ENCODE measurements at places on chromosomes 12 and 14.

GRCh38 chr12:88298761-88299242 is 156.7 kb downstream of the TMTC3 start:
- DNase-seq, result no peak

GRCh38 chr12:95198914-95199313 is 18.4 kb downstream of the FGD6 start:
- DNase-seq, result peak; percentile 68

DNA sequence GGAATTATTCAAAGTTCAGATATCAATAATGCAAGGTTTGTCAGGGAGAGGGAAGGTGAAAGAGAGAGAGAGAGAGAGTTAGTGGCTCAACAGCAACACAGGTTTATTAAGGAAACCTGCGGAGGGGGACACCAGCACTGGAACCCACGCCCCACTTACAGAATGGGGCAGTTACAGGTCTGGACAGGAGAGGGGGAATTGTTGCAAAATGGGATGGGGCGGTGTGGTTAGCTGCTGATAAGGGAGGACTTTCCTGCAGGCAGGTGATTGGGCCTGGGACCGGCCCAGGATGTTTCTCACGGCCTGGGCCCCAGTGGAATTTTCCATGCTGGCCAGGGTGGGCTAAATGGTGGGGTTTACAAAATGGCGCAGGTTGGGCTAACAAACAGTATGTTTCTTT is 278.2 kb upstream of the SLC16A7 start:
- no peak for DNase-seq

DNA sequence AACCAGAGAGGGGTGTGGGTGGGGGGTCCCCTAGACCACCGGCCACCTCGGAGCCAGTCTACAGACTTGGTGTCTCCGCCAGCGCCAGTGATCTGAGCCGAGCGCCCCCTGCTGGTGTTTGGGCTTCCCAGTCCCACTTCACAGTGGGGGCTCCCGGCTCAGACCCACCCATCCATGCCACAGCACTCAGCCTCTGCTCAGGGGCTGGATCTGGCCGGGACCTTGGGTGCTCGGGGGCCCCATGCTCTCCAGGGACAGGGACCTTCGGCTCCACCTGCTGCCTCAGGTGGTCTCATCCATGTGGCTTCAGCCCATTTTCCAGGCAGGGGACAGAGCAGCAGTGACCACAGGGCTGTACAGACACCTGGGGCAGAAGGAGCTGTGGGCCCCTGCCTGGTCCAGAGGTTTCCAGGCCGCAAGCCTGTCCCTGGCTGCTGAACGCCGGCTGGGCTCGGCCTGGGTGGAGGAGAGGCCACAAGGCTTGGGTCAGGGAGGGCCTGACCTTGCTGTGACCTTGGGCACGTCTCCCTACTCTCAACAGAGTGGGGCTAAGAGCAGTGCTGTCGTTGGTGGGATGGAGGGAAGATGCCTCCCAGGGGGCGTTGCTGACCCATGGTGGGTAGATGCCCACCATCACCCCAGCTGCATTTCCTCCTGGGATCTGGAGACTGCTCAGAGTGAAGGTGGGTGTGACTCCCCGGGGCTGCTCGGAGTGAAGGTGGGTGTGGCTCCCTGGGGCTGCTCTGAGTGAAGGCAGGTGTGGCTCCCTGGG is 86.3 kb downstream of the KIF26A start:
- peak; percentile 4 for DNase-seq

- peak; percentile 73 for DNase-seq
Measured at GRCh38 chr14:95495538-95496025, 20.9 kb downstream of the SYNE3 start.

DNA sequence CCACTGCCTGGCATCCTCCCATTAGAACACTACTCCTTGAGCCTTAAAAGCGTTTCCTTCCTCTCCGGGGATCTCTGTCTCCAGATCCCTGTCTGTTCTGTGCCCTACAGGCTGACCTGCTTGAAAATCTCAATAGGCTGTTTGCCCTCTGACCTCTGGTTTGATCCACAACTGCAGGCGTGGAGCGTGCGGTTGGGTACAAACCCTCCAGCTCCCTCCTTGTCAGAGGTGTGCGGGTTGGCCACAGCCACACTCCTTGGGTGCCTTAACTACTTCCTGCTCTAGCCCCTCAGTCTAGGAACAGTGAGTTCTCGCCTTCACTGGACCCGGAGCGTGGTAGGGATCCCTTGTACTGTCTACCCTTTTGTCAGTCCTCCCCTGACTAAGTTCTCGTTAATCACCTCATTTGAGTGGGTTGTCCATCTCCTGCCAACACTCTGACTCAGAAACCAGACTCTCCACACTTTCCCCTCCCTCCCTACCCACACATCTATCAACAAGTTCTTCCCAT is 33.1 kb downstream of the CMKLR1 start:
- DNase-seq, result peak; percentile 80

DNA sequence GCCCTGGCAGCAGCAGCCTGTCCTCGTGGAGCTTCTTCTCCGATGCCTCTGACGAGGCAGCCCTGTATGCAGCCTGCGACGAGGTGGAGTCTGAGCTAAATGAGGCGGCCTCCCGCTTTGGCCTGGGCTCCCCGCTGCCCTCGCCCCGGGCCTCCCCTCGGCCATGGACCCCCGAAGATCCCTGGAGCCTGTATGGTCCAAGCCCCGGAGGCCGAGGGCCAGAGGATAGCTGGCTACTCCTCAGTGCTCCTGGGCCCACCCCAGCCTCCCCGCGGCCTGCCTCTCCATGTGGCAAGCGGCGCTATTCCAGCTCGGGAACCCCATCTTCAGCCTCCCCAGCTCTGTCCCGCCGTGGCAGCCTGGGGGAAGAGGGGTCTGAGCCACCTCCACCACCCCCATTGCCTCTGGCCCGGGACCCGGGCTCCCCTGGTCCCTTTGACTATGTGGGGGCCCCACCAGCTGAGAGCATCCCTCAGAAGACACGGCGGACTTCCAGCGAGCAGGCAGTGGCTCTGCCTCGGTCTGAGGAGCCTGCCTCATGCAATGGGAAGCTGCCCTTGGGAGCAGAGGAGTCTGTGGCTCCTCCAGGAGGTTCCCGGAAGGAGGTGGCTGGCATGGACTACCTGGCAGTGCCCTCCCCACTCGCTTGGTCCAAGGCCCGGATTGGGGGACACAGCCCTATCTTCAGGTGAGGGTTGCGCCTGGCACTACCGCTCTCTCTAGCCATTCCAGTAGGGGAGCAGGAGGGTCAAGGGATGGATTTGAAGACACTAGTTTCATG is 2.1 kb downstream of the NFATC4 start:
- DNase-seq, result no peak

- DNase-seq, result no peak
Measured at GRCh38 chr14:96635850-96636249, 133.7 kb downstream of the PAPOLA start.

- no peak for DNase-seq
Measured at GRCh38 chr12:94898388-94898787, 105.1 kb downstream of the NDUFA12 start.

DNA sequence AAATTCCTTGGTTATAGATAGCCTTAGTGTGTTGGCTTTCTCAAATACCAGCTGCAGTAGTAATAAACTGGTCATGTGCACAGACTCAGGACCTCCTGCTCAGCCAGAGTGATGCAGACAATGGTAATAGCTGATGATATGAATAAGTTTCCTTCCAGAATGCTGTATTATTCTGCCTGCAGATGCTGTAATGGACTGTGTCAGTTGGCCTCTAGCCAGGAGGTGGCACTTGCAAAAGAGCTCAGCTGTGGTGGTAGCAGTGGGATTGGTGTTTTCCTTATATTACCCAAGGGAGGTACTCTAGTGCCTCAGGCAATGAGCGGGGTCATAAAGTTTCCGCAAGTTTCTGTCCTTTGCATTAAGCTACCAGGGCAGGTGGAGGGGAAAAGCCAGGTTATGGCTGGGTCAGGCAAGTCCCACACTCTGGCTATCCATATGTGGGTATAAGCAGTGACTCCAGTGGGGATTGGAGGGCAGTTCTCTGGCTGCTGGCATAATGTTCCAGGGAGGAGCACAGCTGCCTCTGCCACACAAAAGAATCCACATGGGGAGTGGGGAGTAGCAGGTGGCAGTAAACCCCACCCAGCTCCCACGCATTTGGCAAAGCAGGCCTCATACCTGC is 14.0 kb upstream of the MUCL1 start:
- no peak for DNase-seq

GRCh38 chr12:101634724-101635123 is 40.0 kb downstream of the MYBPC1 start:
- DNase-seq, result peak; percentile 68
